ENCODE measurements at places on chromosomes 5 and 9.

DNA sequence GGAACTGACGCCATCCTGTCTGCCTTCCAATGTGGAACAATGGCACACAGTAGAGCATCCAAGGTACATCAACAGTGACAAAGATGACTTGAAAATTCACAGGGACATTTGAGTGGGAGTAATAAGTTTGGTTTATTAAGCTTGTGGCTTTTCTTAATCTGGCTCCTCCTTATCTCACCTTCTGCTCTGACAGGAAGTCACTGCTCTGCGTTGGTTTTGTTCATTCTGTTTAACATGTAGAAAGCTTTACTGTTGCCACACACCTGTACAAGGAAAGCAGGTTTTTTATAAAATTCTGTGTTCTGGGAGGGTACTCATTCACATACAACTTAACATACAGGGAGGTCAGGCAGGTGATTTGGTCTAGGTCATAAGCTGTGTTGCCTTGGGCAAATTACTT lies 1.6 kb upstream of the GZMK start:
- no peak for DNase-seq

DNA sequence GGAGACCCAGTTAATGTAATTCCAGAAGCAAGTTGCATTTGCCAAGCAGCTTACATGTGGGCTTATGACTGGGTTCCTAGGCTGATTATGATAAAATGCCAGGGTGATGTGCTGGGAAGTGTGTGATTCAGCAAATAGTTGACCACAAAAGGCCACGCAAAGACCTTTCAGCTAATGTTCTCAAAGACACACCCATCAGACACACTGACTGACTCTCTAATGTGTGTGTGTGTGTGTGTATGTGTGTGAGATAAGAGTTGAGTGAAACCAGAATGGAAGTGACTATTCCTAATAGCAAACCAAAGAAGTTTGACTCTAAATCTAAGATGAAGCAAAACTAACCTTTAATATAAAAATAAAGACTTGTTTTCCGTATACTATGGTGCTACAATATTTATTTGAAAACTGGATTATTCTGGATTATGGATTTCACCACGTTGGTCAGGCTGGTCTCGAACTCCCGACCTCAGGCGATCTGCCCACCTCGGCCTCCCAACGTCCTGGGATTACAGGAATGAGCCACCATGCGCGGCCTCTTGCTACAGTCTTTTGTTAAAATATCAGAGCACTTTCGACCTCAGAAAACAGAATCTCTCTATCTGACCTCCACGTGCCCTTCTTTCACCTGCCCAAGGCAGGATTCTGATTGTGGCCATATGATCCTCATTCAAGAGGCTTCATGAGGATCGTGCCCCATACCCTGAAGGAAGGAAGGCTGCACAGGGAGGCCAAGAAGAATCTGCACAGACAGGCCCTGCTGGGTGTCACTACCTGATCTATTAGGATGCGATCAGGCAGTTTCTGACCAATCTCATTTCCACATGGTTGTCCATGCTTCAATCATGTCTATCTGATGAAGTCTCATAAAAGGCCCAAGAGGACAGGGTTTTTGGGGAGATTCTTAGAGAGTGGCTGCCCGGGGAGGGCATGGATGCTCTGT lies 75.6 kb downstream of the USP20 start:
- peak; percentile 78 for DNase-seq

DNA sequence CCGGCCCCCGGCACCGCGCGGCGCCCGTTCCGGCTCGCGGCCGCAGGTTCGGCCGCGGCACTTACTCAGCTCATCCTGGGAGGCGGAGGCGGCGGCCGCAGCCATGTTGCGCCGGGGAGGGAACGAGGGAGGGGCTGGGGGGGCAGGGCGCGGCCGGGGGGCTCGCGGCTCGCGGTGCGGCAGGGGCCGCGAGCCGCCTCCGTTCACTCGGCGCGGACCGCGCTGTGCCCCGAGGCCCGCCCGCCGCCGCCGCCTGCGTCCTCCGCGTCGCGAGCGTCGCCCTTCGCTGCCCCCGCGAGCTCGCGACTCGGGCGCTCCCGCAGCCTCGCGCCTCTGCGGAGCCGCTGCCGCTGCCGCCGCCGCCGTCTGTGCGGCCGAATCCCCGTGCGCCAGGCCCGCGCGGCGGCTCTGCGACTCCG lies 735 bp downstream of the ECPAS start:
- no peak for DNase-seq

DNA sequence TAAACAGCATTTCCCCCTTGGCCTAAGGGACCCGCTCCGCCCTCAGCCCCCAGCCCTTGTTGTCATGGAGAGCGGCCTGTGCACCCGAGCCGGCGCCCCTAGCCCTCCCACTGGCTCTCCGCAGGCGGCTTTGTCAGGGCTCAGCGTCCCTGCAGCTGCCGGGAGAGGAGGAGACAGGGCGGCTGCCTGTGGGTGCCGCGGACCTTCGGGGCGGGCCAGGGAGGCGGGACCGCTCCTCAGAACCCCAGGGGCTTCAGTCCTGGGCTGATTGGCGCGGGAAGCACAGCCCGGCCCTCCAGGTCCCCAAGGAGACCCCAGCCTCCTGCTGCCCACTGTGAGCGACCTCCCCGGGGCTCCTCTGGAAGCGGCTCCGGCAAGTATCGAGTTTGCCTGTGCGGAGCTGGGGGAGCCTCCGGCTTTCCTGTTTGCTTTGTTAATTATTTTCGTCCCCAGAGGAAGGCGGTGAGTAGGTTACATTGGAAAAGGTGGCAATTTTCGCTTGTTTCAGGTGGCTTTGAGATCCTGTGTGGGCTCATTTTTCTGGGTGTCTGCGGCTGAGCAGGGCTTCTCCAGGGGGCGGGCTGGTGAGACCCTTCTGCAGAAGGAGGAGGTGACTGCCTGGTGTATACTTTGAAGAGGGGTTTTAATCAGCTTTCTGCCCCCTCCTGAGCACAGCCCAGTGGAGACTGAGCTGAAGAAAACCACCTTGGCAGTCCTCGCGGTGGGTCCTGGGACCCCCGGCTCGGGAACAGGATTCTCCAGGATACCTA lies at the start of gene FGD3:
Gene FGD3 (plus strand): TSS at position 256 of the 770 bp plus-strand sequence. CDS start 28,734 bp downstream, outside the sequence.
- DNase-seq: no peak

DNA sequence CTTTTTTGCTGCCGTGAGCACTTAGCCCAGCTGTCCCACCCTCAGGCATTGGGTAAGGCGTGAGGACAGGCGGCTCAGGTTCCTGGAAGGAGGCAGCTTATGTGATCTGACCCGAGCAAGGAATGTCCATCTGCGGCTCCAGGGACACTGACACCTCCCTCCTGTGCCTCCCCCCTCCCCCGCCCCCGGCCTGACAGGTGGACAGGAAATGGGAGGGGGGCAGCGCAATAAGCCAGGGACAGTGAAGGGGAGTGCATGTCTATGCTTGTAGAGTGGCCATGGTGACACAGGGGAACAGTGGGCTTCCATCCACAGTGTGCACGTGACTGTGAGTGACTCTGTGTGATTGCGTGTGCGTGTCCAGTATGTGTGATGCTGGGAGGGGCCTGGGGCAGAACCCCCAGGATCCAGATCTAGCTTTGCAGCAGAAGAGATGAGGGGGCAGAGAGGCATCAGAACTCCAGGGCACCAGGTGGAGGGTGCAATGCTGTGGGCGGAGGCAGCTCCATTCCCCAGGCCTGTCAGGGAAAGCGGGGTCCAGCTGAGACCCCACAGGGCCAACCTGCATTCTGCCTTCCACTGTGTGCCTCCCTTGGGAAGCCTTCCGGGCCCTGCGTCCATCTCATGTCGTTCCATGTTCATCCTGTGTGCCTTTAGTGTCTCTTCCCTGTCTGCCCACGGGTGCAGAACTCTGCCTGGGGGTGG lies 30.5 kb downstream of the CNTFR start:
- DNase-seq: no peak

GRCh38 chr5:98656796-98657195 lies 116.7 kb upstream of the RGMB start:
- DNase-seq: no peak

DNA sequence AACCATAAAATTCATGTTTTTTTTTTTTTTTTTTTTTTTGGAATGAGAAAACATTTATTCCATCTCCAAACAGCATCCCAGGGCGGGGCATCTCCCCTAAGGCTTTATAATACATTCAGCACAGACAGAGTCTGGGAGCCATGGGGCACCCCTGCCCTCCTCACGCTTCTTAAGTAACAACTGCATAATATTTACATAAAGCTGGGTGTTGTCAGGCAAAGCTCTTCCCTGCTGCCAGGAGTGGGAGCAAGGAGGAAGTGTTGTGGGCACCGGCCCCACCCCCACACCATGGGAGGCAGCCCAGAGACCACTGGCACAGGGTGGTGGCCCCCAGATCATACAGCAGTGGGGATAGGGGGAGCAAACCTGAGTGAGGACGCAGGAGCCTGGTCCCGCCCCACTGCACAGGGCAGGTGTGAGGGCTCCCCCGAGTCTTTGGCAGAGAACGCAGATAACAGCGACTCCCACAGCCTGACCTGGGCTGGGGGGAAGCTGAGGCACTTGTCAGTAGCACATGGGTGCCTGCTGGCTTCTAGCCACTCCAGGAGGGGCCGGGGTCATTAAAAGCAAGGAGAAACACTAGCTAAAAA lies 86.1 kb upstream of the CEP78 start:
- DNase-seq: no peak

GRCh38 chr9:135245482-135246247 lies 158.2 kb downstream of the OLFM1 start:
- DNase-seq: peak; percentile 45

DNA sequence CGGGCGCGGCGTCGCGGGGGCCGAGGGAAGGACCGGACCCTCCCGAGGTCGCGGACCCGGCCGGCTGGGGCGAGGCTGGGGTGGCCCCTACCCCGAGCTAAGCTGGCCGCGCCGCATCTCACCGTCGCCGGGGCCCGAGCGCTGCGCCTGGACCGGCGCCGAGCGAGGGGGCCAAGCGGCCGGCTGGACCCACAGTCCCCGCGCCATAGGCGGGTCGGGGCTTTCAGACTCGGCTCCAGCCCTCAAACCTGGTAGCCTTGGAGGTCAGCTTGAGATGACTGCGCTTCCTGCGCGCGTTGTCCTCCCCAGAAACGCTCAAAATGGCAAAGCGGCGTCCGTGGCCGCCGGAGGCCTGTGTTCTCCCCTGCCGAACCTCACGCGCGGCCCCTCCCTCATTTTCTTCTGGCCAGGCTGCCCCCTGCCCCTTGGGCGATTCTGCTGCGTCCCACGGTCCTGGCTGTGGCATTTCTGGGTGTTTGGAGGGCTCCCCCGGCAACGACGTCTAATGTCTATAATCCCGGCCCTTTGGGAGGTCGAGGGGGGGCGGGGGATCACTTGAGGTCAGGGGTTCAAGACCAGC lies 8.7 kb upstream of the GRIN1 start:
- DNase-seq: no peak

- no peak for DNase-seq
Observed at GRCh38 chr5:163846512-163846911, 341.1 kb downstream of the MAT2B start.

- DNase-seq: no peak
Observed at GRCh38 chr9:87140605-87141109, 193.4 kb upstream of the GAS1 start.

DNA sequence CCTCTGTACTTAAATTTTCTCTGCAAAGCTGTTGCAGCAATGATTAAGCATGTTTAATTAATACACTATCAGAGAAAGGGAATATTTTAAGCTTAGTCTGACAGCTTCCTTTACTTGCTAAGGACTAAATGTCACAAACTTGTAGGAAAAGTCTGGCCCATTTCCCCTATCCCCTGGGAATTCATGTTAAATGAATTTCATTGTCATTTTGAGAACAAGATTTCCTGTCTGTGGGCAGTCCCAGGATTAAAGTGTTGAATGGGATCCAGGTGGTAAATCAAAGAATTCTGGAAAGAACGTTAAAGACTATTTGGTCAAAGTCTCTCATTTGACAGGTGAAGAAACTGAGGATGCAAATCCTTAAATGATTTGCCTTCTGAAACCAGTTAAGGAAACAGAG lies 214.8 kb downstream of the MPDZ start:
- no peak for DNase-seq

DNA sequence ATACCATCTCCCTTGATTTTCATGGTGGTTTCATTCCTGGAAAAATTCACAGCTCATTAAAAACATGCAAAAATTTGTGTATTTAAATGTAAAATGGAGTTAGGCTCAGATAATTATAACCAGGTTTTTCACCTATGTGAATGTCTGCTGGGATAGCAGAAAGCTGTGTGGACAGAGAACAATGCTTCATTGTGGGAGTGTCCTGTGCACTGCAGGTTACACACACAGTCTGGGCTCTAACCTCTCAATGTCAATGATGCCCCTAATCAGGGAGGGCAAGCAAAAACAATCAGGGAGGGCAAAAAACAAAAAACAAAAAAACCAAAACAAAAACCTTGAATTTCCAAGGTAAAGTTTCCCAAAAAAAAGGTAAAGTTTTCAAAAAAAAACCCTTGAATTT lies 158.9 kb upstream of the KLF9 start:
- no peak for DNase-seq

DNA sequence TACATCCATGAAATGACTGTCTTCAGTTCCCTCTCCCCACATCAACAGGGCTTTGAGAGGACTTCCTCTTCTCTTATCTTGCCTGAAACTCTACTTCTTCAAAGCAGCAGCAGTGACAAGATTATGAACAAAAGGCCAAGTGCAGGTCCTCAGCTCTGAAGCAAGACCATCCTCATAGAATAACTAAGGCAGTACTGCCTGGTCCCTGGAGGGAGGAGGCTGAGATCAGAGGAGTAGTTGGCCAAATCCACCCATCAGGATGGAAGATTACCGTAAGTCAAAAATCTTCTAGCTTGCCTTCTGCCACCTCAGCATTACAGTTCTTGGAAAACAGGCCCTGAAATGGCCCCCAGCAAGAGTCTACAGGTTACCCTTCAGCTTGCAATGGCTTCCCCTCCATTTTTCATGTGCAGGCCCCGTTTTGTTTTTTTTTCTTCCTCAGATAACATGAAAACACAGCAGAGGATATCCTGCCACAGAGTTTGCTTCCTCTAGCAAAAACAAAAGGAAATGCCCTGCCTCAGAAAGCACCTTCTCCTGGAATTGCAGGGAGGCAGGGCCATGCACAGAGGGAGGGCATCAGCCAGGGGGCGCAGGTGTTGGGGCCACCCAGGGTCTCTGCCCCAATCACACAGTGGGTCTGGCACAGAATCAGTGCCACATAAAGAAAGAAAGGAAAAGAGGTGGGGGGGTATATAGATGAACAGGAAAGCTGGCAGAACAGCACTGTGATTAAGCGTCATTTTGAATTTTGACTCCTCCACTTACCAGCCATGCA lies 40.0 kb downstream of the KLHL3 start:
- no peak for DNase-seq

GRCh38 chr5:133914434-133914833 lies 54.0 kb downstream of the C5orf15 start:
- no peak for DNase-seq

DNA sequence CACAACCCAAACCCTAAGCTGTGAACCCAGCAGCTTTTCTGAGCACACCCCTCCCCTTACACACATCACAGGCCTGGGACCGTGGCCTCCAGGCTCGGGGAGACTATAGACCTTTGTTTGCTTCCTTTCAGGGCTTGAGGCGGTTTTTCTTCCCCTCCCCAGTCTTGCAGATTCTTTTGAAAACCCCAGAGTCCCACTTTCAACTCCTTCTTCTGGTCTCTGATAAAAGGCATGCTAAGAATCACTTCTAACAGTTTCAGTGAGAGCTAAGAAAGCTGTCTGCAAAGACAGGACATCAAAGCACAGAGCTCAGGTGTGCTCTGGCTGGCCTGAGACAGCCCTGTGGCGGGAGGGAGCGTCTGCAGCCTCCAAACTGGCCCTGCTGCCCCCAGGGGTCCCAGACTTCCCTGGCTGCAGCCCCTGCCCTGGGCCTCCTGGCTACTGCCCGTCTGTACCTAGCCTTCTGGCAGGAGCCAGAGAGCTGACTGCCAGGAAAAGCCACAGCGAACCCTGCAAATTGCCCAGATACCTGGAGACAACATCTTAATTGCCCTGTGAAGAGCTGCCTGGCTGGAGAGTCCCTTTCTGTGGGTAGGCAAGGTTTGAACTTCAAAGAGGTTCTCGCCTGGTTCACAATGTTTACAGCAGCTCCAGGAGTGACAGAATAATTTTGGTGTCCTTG lies 138.9 kb downstream of the GADD45G start:
- no peak for DNase-seq

Measured in RWPE2 (cell line).